Fibroblast of skin of scalp (primary cell): ENCODE measurements at places on chromosomes 13 and 19.

GRCh38 chr13:110445183-110445582 is 116.3 kb downstream of the RAB20 start:
- peak; percentile 36 for DNase-seq

DNA sequence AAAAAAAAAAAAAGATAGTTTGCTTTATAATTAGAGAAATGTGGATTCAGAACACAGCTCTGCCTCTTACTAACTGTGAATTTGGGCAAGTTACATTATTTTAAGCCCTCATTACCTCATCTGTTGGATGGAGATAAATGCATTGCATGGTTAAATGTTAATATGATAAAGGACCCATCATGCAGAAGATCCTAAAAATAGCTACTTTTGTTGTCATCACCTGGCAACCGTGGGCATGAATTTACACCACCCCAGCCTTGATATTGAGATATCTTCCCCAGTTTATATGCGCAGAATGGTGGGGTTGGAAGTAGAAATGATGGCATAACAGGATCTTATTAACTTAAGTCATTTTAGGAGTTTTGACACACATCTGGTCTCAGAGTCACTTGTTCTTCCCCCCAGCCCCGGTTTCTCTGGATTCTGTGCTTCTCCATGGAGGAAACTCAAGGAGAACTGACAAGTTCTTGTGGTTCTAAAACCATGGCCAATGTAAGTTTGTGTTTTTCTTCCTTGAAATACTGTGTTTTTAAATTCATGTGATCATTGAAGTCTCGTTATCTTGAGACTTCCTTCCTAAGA is 8.9 kb downstream of the ZNF546 start:
- DNase-seq: no peak

DNA sequence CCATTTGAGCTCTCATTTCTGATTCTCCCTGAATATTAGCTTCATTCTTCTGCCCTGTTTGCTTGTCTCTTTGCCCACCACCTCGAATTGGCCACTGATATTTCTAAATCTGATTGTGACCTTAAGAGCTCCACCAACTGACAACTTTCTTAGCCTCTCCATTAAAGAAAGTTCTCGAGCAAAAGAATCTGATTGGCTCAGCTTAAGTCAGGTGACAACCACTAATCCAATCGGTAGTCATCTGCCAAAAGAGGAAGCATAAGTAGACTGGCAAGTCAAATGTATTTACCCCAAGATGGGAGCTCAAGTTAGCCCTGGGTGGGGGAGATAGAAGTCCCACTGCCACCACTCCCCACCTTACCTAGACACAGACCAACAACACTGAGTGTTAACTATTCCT is 41.5 kb downstream of the NOTCH3 start:
- DNase-seq: peak; percentile 38

DNA sequence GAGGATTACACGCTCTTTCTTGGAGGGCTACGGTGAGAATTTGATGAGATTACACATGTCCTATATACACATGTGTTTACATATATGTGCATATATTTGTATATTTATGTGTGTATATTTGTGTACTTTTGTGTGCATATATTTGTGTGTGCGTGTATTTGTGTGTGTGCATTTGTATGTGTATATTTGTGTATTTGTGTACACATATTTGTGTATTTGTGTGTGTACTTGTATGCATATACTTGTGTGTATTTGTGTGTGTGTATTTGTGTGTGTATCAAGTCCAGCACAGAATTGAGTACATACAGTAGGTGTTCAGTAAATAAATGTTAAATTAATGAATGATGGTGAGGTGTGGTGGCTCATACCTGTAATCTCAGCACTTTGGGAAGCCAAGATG is 1.8 kb downstream of the TMEM143 start:
- DNase-seq: no peak

DNA sequence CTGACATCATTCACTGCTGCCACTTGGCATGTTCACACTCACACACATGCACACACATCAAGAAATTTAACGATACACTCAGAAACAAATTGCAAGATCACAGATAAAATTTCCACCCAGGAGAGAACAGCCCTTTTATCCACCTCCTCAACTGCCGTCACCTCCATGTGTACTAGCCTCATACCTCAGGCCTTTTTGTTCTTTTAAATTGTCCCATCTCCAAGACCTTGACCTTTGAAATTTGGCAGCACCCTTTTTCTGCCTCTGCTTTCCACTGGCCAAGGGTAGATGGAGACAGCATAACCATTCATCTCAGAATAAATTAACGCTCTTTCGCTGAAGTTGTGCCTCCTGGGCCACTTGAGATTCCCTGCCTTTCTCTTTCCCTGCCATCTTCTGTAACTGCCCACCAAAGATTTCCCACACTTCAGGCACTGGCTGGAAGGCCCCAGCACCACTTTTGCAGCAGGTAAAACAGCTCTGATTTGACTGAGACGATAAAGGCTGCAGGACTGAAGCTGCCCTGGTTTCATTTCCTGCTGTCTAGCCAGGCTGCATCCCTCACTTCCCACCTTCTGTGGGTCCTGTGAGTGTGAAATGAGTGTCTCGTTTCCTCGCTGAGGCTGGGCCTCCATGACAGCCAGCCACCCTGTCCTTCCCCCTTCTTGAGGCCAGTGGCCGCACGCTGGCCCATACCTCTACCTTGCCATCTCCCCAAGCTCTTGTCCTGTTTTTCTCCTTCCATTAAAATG is 39.3 kb downstream of the MBNL2 start:
- no peak for DNase-seq

- no peak for DNase-seq
These were observed 1268.2 kb downstream of the SLITRK1 start for GRCh38 chr13:82614086-82614485.

DNA sequence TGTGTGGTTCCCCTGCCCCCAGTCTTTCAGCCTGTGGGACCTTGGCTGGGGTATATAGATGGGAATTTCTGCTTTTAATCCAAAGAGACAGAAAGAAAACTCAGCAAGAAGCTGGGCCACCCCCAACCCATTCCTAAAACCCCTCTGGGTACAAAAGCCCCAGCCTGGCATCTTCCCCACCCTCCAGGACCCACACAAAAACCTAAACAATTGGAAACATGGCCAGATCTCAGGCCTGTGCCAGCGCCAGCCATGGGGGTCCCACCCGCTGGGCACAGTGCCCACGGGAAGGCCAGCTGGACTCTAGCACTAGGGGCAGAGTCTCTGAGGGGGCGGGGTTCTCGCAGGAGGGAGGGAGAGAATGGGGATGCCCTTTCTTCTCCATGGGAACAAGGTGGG is 8.6 kb downstream of the LYL1 start:
- DNase-seq: no peak

- DNase-seq: no peak
These were observed 169.4 kb downstream of the OLFM4 start for GRCh38 chr13:53198017-53198416.

DNA sequence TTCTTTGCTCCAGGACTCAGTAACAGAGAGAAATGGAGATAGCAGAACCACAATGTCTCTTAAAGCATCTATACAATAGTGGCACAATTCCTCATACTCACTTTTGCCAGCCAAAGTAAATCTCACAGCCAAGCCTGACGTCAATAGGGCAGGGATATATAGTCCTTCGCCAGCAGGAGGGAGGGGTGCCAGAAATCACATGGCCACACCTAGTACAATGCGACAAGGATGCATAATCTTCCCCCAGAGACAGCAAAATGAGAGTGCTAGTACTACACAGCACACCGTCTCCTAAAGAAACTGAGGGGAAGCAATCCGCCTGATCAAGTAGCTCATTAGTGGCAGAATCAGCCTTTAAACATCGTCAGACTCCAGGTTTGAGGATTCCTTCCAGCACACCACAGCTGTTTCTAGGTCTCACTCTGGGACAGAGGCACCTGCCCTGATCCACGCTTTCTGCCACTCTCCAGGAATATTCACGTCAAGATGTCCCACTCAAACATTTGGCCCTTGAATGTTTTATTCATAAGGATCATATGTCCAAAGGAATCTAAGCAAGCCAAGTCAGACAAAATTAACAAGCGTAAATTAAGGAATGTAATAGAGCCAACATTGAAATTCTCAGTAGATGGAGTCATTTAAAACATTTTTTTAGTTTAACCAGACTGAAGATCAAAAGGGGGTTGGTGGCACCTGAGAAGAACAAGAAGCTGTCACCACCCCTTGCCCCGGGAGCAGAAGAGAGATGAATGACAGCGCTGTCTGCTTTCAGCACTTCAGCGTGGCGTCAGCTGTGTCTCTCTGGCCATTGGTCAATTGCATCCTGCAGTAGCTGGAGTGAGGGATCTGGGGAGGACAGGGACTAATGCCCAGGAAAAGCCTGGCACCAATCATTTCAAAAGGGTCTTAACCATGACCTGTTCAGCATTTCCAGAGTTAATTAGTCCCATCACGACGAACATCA is 63.5 kb upstream of the SERP2 start:
- no peak for DNase-seq

DNA sequence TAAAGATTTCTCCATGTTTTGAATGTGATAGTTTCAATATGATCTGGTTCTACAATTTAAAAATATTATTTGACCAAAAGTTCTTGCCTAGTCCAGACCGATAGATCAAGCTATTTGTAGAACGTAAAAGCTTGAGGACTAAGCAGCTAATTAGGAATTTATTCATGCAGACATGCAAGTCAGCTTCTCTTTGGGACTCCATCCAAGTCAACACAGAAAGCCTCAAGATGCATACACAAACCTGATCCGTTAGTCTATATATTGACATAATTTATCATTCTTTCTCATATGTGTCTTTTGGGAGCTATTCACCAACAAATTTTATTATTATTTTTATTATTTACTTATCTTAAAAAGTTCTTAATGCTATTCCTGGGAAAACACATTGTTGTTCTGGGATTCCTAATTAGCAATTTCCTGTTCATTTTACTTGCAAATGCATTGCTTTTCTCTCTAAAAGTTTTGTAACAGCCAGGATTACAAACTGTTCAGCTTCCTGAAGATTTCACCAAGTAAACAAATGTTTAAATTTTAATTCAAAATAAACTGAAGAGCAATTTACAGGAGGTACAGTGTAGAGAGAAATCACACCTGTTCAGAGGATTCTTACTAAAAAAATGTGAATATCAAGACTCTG is 375.3 kb downstream of the GPC5 start:
- DNase-seq: no peak

DNA sequence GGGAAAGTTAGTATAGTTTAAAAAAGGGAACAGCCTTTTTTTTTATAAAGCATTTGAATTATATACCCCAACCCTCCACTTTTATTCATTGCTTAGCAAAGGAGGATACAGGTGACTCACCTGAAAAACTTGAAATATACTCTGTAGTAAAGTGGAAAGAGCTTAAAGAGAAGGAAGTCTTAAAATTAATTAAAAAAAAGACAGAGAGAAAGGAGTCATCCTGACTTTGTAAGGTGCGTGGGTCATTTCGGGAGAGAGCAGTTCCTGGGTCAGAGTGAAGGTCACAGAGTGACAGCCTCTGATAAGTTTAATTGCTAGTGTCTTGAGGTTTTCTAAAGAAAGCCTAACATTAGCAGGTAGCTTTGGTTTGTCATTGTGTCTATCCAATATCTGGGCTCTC is 310.3 kb downstream of the KLF5 start:
- no peak for DNase-seq

GRCh38 chr13:39385621-39386231 is 217.3 kb downstream of the LHFPL6 start:
- peak; percentile 52 for DNase-seq

- no peak for DNase-seq
These were observed 6.0 kb downstream of the GPATCH1 start for GRCh38 chr19:33086955-33087354.

DNA sequence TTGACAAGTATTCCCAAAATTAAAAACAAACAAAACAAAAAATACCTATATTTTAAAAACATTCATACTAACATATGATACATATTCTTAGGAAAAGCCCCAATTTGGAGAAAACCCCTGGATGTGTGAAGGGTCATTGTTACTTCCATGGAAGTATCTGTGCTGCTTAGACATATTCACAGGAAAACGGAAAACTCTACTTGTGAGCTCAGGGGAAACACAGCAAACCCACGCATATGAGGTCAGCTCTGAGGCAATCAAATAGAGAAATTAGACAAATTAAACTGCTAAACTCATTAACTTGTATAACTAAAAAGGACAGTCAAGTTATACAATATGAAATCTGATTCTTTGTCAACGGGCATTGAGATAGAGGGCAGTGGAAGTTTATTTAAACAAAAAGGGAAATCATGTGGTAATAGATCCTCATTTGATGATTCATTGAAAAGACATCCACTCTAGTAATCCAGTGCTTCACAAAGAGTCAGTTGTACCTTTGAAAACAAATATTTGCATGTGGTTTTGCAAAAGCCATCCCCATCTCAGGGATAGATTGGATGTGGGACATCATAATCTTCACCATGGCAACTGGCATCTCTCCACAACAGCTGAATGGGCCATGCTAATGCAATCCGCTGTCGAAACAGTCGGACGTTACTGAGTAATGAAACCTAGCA is 423.4 kb downstream of the ITGBL1 start:
- peak; percentile 11 for DNase-seq

- no peak for DNase-seq
These were observed 1886.1 kb downstream of the PCDH9 start for GRCh38 chr13:65343898-65344663.

GRCh38 chr13:29020314-29020713 is 200.2 kb downstream of the MTUS2 start:
- DNase-seq: no peak

DNA sequence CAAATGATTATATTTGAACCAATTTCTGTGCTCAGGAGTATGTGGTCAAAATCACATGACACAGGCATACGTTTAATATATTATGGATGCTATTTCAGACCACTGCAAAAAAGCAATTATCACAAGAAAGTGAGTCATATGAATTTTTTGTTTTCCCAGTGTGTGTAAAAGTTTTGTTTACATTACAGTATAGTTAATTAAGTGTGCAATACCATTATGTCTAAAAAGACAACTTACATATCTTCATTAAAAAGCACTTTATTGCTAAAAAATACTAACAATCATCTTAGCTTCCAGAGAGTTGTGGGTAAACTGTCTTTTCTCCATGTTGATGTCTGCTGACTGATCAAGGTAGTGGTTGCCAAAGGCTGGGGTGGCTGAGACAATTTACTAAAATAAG is 347.2 kb upstream of the PCDH9 start:
- no peak for DNase-seq

GRCh38 chr13:94968040-94968756 is 255.9 kb upstream of the SOX21 start:
- peak; percentile 2 for DNase-seq

DNA sequence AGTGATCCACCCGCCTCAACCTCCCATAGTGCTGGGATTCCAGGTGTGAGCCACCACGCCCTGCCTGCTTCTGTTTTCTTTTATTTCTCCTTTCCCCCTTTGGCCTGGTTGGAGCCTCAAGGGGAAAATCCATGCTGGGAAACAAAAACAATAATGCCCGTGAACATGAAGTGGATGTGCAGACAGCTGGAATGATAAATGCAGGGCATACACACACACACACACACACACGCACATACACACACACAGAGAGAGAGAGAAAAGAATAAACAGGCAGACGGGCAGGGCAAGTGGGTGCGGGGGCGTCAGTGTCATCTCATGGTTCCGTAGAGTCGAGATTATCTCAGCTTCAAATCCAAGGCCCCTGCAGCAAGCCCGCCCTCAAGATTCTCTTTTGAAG is 4.4 kb upstream of the PLEKHF1 start:
- no peak for DNase-seq
